ENCODE measurements at places on chromosomes 3 and 15.

DNA sequence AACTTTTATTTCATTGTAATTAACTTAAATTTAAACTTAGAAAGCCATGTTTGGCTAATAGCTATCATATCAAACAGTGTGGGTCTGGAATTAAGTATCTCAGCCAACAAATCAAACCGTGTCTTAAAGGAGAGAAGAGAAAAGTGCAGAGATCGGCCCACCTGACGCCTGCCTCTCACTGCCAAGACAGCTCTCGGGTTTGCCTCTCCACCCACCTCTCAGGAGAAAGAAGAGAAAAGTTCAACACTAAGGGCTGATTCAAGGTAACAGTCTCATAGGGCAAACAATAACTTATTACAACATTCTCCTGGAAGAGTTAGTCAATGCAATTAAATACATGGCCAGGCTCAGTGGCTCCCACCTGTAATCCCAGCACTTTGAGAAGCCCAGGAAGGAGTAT lies 64.8 kb upstream of the PRR20G start:
- DNase-seq = no peak

GRCh38 chr3:81886081-81886480 lies 124.6 kb upstream of the GBE1 start:
- no peak for DNase-seq

DNA sequence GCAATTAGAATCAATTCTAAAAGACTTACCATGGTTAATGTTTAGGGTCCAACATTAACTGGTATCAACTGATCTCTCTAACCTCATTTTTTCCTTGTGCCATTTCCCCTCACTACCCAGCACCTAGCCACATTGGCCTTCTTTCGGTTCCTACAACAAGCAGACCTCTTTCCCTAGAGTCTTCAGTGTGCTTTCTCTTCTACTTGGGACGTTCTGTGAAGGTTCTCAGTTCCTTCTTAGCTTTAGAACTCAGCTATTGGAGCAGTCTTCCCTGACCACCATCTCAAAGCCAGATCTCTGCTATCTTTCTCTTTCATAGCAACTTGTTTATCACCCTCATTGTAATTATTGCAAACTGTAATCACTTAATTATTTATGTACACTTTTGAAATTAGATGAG lies 31.5 kb upstream of the MINDY4B start:
- no peak for DNase-seq

DNA sequence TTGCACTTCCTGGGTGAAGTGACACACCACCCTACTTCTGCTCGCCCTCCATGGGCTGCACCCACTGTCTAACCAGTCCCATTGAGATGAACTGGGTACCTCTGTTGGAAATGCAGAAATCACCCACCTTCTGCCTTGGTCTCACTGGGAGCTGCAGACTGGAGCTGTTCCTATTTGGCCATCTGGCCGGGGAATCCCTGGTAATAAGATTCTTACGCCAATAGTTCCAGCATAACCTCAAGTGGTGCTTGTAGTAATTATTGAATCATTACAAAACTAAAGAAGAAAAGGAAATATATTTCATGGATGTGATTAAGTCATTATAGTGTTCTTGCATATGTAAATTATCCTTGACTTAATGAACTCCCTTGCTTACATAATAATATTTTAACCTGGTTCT lies 841.9 kb downstream of the CADM2 start:
- DNase-seq = no peak

- DNase-seq = no peak
Observed at GRCh38 chr15:35880896-35881295, 334.9 kb upstream of the DPH6 start.

GRCh38 chr15:24856397-24857390 lies 98.1 kb upstream of the SNRPN start:
- DNase-seq = no peak

DNA sequence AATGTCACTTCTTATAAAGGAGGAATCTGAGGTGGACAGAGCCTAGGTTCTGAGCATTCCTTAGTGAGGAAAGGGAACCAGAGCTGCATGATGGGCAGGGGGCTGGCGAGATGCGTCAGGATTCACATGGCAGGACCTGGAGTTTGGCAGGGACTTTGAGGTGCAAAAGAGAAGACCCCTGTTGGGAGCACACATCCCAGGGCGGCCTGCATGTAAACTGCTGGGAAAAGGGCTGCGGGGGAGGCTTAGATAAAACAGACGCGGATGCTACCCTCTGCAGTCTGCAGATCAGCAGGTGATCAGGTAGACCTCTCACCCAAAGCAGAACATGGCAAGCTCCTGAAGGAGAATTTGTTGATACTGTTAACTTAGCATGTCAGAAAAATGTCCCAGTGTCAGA lies 168.4 kb downstream of the VGLL4 start:
- no peak for DNase-seq

GRCh38 chr15:62171882-62172281 lies 6.8 kb upstream of the C2CD4B start:
- no peak for DNase-seq

- no peak for DNase-seq
Observed at GRCh38 chr15:99863550-99864198, 130.4 kb upstream of the LYSMD4 start.

DNA sequence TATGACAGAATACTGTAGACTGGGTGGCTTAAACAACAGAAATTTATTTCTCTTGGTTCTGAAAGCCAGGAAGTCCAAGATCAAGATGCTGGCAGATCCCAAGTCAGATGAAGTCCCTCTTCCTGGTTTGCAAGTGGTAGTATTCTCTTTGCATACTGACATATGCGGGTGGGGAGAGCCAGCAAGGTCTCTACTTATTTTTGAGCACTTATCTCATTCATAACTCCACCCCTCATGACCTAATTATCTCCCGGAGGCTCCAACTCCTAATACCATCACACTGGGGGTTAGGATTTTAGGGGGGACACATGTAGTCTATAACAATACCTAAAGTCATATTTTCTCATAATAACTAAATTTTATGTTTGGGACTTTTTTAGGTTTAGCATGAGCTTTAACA lies 65.3 kb downstream of the BLM start:
- no peak for DNase-seq

GRCh38 chr15:66844747-66845145 lies 142.7 kb downstream of the SMAD6 start:
- DNase-seq = no peak

GRCh38 chr3:32220006-32220405 lies 18.5 kb upstream of the CMTM8 start:
- no peak for DNase-seq

- no peak for DNase-seq
Observed at GRCh38 chr3:173622166-173622565, 224.6 kb downstream of the NLGN1 start.

- no peak for DNase-seq
Observed at GRCh38 chr3:128410669-128411573, 55.8 kb downstream of the DNAJB8 start.

GRCh38 chr3:12571986-12572385 lies 15.1 kb downstream of the MKRN2 start:
- DNase-seq = no peak

GRCh38 chr3:12420393-12420792 lies 63.9 kb upstream of the TSEN2 start:
- peak; percentile 23 for DNase-seq

- DNase-seq = no peak
Observed at GRCh38 chr3:10981031-10981430, 11.5 kb upstream of the SLC6A1 start.

GRCh38 chr15:52379395-52380106 lies 83.9 kb upstream of the MYO5C start:
- DNase-seq = no peak

GRCh38 chr15:58357529-58358476 lies 74.0 kb upstream of the LIPC start:
- DNase-seq = peak; percentile 40

- DNase-seq = no peak
Observed at GRCh38 chr3:46881596-46882376, 4.3 kb downstream of the PTH1R start.

- no peak for DNase-seq
Observed at GRCh38 chr3:10554746-10555145, 49.4 kb upstream of the ATP2B2 start.

DNA sequence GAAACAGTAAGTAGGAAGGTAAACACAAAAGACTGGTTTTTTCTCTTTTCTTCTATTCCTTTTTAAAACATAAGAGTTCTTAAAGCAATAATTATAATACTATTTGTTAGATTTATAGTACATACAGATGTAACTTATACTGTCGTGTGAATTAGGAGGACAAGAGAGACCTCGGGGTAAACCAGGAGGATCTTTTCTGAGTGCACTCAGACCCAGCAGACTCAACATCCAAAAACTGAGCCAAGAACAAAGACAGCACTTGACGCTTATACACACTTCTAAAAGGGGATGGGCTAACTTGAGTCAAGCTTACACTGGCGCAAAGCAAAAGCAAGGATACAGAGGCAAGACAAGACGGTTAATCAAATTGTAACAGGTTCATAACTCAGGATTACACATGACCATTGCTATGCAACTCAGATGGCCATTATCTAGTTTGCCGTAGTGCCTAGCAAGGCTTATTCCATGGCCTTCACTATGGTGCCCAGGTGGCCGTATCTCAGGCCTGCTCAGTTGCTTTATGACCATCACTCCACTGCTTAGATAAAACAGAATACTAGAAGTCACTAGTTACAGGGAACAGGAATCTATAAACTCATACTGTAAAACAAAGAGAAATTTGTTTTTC lies 18.6 kb downstream of the MTHFS start:
- DNase-seq = no peak

DNA sequence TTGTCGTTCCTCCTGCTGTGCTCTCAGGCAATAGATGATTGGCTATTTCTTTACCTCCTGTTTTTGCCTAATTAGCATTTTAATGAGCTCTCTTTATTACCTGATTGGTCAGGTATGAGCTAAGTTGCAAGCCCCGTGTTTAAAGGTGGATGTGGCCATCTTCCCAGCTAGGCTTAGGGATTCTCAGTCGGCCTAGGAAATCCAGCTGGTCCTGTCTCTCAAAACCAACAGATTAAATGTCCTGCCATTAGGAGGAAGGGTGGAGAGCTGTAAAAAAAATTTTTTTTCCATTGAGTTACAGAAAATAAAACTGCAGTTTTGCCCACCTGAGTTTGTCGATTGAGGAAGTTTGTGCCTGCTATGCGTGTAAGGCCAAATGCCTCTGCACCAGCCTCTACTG lies 5.4 kb upstream of the ACSBG1 start:
- DNase-seq = no peak

GRCh38 chr15:50353251-50353974 lies 1.6 kb downstream of the GABPB1 start:
- DNase-seq = no peak

DNA sequence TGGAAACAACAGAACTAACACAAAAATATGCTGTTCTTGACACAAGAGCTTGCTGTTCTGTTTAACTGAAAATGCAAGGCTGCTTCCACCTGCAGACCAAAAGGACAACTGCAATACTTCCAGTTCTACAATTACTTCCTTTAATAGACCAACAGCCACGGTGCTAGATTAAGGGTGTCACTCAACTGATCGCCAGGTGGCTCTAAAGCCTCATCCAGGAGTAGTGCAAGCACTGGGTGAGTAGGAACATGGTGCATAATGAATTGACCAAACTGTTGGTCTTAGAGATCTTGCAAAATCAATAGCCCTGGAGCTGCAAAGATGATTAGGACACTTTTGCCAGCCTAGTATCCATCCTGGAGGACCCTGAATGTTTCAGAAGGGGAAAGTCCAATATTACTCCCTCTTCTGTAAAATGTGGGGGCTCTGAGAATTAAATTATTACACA lies 3.6 kb upstream of the CLDN16 start:
- no peak for DNase-seq

- peak; percentile 45 for DNase-seq
Observed at GRCh38 chr3:171028025-171028778, 1.7 kb upstream of the SLC2A2 start.

DNA sequence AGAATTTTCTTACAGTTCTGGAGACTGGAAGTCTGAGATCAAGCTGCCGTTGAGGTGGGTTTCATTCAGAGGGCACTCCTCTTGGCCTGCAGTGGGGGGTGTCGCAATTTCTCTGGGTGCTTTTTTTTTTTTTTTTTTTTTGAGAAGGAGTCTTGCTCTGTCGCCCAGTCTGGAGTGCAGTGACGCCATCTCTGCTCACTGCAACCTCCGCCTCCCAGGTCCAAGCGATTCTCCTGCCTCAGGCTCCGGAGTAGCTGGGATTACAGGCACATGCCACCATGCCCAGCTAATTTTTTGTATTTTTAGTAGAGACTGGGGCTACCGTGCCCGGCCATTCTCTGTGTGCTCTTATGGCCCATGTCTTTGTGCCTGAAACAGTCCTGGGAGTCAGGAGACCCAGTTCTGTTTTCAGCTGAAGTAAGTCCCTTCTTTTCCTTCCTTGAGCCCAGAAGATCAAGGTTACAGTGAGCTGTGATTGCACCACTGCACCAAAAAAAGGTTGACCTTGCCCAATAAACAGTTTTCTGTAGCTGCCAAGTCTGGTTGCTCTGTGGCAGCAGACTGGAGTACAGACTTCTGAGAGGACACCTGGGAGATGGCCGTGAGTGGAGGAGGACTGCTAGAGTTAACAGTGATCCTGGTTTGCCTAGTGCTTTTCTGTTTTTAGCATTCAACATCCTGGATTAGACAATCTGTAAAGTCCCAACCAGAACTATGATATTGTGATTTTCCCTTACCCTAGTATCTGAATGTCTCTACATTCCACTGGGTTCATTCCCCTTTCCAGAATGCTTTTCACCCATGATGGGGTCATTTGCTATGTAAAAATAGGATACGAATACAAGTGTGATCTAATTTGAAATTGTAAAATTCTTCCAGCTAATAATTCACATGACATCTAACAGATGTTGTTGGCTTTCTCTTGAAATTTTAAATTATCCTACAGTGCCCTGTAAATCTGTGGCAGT lies 76.6 kb upstream of the RNF7 start:
- DNase-seq = no peak

GRCh38 chr3:150543128-150543527 lies 3.2 kb downstream of the SERP1 start:
- no peak for DNase-seq

DNA sequence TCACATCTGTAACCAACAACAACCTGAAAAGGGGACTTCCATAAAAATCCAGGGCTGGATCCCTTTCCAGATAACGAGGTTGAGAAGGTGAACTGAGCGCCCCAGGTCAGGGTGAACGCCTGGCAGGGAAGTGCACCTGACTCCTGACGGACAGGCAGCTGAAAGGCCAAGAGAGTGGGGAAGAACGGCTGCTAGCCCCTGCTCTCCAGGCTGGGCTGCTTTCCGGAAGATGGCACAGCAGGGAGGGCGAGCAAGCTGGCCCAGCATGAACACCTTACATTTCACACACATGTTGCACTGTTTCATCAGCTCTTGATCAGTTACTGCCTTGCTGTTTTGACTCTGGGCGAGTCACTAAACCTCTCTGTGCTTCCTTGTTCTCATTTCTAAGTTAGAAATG lies 127.2 kb upstream of the IQSEC1 start:
- no peak for DNase-seq

DNA sequence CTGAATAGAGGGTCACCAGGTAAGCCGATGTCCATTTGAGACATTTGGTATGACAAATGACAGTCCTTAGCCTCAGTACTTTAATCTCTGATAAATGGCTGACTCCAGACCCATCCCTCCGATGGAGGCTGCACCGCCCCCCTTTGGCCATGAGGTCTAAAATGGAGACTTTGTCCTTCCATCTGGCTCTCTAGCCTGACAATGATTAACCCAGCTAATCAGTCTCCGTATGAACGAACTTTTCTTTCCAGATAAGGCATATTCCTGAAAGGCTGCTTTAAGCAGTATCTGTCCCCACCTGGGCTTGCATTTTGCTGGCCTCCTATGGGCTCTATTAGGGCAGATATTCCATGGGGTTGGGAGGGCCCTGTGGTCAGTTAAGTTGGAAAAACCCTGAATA lies 10.8 kb upstream of the MYZAP start:
- no peak for DNase-seq
